Activated CD4-positive, alpha-beta T cell treated with anti-CD3 and anti-CD28 coated beads, Interleukin-2, amount 50 U/mL, for 4 hours (primary cell): ENCODE measurements at places on chromosomes 4 and X.

- DNase-seq, result no peak
Measured at GRCh38 chr4:7003176-7003878, 39.8 kb upstream of the TADA2B start.

DNA sequence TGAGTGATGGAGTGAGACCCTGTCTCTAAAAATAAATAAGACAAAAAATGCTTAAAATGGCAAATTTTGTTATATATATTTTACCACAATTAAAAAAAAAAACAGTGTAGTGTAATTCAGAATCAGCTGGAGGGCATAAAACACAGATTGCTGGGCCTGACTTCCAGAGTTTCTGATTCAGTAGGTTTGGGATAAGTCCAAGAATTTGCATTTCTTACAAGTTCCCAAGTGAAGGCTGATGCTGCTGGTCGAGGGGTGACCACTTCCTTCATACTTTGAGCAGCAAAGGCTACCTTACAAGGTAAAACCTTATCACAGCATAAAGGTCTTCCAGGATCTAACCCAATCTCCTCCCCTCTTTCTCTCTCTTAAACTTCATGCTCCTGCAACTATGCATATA lies 40.7 kb downstream of the KLHL8 start:
- no peak for DNase-seq

GRCh38 chr4:151117371-151117962 lies 18.0 kb downstream of the RPS3A start:
- DNase-seq, result peak; percentile 32

DNA sequence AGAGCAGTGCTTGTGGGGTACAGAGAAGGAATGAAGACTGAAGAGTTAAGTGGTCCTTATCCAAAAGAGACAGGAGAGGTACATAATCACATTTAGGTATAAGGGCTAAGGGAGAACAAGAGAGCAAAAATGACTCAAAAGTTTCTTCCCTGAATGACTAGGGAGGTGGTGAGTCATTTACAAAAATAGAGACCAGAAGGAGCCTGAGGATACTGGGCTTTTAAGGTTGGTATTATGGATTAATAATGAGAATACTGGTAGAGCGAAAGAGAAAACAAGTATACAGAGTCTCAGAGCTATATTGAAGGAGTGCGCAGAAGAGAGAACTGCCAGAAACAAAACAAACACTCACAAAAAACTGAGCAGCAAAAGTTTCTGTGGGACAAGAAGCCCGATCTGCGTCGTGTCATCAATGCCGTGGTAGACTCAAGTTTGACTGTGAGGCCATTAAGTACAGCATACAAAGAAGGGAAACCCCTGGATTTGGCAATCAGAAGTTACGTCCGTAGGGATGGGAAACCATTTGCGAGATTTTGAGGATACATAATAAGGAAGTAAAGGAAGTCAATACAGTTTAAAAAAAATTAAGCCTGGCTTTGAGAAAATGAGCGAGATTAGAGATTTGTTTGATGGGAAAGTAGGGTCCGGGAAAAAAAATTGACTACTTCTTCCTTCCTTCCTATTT lies 129.1 kb upstream of the STIM2 start:
- DNase-seq, result no peak

- no peak for DNase-seq
Measured at GRCh38 chr4:7307394-7308099, 115.2 kb downstream of the SORCS2 start.

DNA sequence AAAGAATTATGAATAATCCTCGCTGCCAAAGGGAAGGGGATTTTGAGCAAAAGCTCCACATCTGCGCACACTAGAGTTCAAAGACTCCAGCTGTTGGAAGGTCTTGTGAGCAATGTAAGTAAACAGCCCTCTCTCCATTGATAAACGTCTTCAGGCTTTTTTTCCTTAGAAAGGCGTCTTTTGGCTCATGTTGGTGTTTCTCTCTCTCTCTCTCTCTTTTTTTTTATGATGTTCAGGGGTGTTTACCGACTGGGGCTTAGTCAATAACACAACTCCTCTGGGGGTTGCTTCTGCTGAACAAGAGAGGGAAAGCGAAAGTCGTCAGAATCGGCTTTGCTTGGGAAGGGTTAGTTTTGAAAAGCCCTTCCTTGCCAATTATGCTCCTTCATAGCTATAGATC lies 53.2 kb upstream of the C1QTNF7 start:
- no peak for DNase-seq

DNA sequence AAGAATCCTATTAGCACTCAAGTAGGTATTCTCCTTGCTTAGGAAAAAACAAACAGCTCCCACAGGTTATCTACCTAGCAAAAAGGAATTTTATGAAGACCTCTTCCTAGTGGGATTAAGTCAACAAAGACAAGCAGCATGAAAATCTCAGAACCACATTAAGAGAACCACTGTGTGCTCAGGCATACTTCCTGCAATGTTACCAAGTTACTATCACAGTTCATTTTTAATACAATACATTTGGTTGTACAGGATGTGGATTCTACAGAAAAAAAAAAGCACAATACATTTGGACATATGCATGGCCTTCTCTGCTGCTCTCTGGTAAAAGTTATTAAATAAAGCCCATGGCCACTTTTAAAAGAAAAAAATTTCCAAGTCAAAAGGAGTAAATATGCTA lies 193.7 kb downstream of the PPP3CA start:
- DNase-seq, result no peak

DNA sequence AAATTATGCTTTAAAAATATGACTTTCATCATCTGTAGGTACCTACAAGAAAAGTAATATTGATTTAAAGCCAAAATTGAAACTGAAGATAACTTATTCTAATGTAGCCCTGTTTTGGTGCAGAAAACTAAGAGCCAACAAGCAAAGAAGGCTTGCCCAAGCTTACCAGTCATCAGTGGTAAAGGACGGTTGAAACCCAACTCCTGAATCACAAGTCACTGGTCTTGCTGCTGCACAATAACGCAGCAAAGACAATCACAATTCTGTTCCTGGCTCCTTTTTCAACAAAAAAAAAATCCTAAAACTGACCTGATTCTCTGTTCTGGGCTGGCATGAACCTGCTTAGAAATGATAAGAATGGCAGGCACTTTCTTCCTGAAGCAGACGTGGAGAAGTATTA lies 34.5 kb downstream of the WDFY3 start:
- no peak for DNase-seq

DNA sequence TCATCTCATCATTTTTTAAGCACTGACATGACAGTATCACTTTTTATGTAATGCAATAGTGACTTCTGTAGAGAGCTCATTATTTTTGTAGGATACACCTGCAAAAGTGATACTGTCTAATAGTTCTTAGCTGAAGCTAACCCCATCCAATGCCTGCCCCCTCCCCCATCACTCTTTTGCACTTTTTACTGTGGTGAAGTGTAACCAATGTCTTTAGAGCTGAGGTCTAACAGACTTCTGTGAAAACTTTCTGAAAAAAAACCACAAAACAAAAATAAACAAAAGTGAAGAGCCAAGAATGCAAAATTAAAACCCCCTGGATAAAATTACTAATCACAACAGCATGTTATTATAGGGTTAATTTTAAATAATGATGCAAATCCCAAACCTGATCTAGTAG lies 301.1 kb downstream of the ANK2 start:
- no peak for DNase-seq

DNA sequence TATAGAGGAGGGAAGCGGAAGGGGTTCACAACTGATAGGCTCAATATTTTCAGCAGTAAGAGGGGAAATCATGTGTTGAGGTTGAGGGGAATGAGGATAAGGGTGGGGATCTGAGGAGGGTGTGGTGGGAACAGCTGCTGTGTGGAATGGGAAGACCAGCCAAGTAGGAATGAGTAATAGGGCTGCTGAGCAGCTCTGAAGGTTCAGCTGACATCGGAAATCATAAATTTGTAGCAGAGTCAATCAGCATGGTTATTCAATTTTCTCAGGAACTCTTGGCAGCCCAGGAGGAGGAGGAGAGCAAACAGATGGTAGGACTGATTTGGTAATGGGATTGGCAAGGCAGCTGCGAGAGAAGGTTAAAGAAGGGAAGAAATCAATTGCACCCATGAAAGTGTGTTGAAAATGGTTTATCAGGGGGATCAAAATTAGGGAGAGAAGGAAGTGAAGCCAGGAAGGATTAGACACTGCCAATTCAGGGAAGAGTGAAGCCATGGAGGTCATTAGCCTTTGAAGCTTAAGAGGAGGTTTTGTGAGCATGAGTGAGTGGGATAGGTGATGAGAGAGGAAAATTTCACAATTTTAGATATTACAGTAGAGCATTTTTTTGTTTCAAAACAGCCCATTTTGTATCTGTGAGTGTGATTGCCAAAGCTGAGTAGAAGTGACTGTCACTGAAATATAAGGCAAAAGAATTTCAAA lies 82.6 kb downstream of the PCDH7 start:
- DNase-seq, result no peak

- no peak for DNase-seq
Measured at GRCh38 chrX:153863251-153863991, 22.6 kb downstream of the L1CAM start.

- DNase-seq, result no peak
Measured at GRCh38 chr4:100721077-100721476, 203.3 kb upstream of the EMCN start.

GRCh38 chr4:88661739-88662138 lies 35.9 kb downstream of the NAP1L5 start:
- DNase-seq, result no peak

DNA sequence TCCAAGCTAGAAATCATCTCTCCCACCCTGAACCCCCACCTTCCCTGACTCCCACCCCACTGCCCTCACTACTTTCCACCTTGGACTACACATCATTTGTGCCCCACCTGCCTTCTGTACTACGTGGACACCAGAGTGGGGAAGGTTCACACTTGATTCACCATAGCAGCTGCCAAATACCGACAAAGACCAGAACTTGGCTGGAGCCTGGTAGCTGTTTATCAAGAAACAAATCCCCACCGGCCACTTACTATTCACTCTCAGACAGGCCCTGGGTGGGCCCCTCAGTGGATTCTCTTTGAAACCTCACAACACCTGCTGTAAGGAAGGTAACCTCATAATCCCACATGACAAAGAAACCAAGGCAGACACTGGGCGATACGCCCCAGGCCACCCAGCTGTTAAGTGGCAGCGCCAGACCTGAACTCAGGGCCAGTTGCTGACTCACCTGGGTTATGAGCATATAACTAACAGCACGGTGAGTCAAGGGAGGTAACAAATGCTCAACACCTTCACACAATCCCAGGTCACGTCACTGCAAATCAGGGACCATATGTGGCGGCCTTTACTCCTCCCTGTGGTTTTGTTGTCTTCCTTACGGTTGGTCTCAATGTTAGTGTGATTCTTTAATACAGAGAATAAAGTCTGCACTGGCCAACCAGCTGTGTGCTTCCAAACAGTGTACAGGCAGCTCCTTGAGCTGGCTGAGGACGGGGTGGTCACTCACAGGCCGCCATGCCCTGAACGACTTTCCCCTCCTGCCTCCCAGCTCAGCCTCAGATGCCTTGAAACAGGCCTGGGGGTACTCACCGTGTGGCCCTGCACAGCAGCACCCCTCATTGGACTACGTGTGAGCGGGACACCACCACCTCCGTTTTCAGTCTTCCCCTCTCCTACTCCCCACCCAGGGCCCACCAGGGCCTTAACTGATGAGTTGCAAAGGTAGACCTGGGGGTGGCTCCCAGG lies 7.5 kb downstream of the WDR1 start:
- peak; percentile 48 for DNase-seq

DNA sequence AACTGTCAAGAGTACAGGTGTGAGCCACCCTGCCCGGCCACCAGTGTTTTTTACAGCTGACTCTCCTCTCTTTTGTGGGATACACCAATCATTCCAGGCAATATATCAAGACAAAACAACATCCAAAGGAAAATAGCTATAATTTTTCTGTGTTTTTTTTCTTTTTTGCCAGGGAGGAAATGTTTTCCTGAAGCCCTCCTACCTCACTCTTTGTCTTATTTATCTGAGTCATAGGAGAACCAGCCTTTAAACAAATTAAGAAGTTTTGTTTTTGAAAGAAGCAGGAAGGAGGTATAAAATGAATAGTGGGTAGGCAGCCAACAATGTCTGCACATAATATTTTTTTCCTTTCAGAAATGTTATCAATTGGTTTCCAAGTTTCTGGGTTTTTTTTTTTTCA lies 493.9 kb downstream of the CCSER1 start:
- DNase-seq, result no peak

DNA sequence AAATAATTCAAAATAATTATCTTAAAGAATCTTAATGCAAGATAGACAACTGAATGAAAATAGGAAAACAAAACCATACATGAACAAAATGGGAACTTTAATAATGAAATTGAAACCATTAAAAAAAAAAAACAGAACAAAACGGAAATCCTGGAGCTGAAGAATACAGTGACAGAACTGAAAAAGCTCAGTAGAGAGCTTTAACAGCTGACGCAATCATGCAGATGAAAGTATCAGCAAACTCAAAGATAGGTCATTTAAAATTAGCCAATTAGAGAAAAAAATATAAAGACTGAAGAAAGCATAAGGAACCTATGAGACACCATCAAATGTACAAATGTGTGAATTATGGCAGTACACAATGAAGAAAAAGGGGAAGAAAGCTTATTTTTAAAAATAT lies 18.8 kb downstream of the SLC25A31 start:
- no peak for DNase-seq

DNA sequence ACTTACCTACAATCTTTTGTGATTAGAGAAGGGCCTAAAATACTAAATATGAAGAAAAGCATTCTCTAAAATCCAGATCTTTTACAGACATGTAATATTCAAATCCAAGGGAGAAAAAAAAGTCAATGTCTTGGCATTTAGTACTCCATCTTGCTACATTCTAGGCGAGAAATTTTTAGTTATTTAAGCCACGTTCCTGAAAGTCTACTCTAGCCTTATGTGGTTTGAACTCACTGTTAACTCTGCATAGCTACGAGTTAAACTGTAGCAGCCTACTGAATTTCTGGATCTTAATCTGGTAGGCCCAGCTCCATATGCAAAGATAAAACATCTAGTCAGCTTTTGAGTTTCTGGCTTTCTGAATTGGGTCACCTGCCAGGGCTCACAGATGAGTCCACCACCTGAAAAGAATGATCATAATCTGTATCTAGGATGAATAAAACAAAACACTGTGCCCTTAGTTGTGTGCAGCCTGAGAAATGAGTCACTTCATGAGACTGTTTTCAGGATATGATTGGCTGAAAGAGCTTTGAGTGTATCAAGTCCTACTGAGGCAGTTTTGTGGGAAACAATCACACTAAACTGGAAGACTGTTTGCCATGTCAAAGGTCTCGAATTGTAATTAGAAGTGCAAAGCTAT lies 3.2 kb upstream of the NEK1 start:
- no peak for DNase-seq

DNA sequence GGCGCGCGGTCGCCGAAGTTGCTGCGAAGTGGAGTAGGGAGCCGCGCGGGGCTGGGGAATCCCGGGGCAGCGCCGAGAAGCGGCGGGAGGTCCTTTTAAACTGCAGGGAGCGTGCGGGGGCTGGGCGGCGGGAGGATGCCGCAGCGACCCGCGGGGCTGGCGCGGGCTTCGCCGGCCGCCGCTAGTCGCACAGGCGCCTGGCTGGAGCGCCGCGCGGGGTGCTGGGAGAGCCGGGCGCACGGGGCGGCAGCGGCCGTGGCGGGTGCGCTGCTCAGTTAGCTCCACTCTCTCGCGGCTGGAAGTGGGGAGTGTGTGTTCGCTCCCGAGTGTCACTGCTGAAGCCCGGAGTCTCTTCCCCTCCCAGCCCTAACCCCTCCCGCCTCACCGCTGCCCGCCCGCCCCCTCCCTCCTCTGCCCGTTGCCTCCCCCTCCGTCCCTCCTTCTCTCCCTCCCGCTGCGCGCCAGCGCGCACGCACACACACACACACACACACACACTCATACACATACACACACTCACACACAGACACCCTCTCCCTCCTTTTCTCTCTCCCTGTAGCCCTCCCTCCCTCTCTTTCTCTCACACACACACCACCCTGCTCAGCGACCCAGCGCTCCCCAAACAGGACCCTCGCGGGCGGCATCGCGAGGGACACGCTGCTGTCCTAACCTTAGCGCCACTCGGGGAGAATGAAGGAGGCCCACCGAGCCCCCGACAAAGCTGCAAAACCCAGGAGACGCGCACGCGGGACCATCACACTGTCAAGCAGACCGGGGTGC lies at the start of gene NDNF:
Gene NDNF, minus strand, starts transcription at position 312 of the 780 bp plus-strand sequence. CDS start 26,698 bp downstream, outside the sequence.
- DNase-seq, result peak; percentile 39
